ENCODE measurements at places on chromosomes 3 and 15.

- DNase-seq, result no peak
Observed at GRCh38 chr3:142837526-142837925, 51.4 kb downstream of the PCOLCE2 start.

GRCh38 chr15:32851572-32851971, 133.8 kb downstream of the GREM1 start:
- no peak for DNase-seq

DNA sequence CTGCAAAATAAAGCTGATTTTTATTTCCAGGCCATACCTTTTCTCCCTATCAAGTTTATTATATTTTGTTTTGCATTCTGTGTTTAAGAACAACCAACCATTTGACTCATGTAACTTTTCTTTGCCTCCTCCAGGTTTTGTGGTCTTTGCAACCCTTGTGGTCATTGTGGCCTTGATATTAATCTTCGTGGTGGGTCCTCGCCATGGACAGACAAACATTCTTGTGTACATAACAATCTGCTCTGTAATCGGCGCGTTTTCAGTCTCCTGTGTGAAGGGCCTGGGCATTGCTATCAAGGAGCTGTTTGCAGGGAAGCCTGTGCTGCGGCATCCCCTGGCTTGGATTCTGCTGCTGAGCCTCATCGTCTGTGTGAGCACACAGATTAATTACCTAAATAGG, 27.6 kb downstream of the NIPA2 start:
- no peak for DNase-seq

GRCh38 chr15:96345560-96346399, 15.3 kb downstream of the NR2F2 start:
- DNase-seq, result no peak

DNA sequence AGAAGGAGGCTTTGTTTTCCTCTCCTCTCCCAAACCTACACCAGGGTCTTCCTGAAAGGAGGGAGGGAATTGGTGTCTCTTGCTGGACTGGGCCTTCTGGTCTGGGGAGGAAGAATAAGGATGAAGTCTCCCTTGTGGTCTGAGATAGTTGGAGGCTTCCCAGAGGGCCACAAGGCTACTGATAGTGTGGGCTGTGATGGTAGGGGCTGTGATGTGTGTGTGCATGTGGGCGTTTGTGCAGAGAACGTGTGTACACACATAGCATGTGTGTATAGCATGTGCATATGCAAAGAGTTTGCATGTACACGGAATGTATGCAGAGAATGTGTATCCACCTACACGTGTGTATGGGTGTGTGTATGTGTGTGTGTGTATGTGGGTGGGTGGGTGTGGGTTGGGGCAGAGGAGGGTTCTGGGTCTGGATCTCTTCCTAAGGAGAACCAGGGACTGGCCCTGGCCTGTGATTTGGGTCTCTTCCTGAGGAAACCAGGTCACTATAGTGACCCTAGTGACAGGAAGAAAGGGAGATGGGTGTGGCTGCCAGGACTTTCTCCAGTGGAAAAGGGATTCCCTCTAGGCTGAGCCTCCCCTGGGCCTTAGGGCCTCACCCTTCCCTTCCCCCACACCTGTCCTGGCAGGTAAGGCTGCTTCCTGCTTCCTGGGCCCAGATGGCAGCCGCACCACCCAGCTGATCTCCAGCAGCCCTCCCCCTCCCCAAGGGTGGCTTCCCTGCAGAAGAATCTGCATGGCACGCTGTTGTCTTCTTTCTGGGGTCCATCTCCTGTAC, 1.7 kb downstream of the FLNB start:
- DNase-seq, result no peak

DNA sequence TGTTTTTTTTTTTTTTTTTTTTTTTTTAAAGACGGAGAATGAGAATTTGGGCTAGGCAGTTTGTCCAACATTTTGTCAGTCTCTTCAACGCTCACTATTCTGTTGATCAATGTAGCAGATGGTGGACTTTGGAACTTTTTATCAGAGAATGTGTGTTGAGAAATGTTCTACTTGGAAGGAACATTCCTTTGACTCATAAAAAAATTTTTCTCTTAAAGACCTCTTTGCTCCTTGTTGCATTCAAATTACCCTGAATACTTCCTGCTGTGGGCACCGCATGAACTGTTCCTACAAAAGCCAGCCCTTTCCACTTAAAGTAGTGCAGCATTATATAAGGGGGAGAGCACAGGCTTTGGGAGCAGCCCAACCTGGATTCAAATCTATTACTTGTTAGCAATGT, 182.9 kb downstream of the AKAP13 start:
- no peak for DNase-seq

DNA sequence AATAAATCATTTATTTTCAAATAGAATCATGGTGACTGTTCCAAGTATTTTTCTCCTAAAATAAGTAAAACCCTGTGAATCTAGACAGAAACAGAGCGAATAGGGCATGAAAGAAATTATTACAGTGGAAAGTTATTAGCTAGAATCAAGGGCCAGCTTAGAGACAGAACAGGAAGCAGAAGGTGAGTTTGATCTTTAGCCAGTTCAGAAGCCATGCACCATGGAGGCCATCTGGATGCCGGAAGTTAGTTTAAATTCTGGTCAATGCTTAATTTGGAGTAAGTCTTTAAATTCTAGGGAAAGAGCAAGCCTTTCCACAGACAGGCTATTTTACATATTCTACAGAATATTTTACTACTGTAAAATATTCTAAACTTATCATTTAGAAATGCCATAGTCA, 574.8 kb downstream of the CADM2 start:
- DNase-seq, result no peak

DNA sequence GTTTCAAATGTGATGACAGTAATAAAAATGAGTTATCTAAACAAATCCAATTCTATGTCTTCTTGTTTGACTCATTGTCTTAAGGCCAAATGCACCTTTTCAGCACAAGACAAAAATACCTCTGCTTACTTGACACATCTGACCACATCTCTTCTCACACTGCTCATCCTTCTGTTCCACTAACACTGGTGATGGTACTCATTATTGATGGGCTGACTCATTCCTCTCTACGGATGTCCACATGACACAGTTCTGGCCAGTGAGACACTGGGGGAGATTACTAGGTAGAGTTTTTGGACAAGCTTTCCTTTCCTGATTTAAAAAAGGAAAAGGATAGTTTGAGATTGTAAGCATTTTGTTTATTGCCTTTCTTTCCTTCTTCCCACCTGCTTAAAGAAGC, 410.6 kb upstream of the THRB start:
- no peak for DNase-seq

GRCh38 chr15:77584201-77584600, 48.5 kb downstream of the LINGO1 start:
- no peak for DNase-seq

DNA sequence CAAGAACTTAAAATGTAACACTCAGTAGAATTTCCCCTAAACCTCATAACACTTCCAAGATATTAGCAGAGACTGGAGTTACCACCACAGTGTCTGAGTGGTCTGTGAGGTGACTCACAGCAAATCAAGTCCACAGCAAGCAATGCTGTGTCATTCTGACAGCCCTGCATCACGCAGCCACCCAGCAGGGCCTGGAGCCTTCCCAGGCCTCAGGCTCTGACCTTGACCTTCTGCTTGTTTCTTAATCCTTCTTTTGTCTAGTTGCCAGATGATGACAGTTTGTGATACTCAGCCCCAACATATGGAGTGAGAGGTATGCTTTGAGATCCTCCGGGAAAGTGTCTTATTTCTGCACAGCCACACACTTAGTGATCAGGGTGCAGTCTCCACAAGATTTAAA, 82.5 kb downstream of the TOP2B start:
- no peak for DNase-seq

GRCh38 chr15:27134481-27134880, 163.5 kb downstream of the GABRG3 start:
- DNase-seq, result no peak

- no peak for DNase-seq
Observed at GRCh38 chr3:58207954-58208353, 2.8 kb downstream of the DNASE1L3 start.

GRCh38 chr3:70970952-70971351, 612.6 kb downstream of the FOXP1 start:
- DNase-seq, result no peak

- no peak for DNase-seq
Observed at GRCh38 chr15:63902671-63903035, 68.9 kb upstream of the HERC1 start.

DNA sequence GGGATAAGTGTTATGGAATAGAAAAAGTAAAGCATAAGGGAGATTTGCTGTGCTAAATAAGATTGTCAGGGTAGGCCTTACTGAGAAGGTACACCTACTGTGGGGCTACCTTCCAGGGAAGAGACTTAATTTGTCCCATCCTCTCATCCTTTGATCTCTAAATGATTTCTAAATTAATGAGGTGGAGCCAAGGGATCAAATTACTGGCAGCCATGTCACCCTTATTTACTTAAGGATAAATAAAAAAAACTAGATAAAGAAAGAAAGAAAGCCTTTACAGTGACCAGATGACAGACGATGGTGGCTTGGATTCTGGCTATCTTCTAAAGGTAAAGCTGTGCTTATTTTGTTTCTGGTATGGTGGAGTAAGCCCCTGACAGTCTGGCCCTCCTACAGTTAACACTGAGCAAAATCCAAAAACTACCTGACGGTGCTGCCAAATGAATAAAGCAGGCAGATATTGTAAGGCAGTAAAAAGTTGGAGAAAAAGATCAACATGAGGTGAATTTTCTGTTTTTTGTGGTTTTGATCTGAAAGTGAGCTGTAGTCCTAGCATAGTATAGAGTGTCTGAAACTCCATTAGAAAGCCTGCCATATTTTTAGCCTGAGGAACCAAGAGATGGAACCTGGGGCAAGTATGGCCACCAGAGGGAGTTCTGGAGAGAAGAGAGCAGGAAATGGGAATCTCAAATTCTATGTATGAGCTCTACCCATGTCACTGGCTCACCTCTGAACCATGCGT, 285.1 kb upstream of the MANF start:
- no peak for DNase-seq

DNA sequence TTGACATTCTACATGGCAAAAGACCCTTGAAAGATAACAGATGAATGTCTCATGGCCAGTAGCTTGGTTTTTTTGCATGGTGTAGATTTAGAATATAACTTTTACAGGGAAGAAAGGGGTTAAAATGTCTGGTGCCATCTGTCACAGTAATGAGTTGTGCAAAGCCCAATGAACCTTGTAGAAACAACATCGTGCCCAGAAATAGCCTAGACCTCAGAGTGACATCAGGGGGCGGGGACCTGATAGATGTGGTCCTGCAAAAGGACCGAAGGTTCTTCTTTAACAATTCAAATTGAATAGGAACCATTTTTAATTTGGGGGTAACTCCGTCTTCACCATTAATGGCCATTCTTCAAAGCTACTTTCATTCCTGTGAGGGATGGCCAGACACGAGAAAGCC, 254.1 kb upstream of the CTDSPL start:
- no peak for DNase-seq

- DNase-seq, result no peak
Observed at GRCh38 chr15:61390138-61390537, 161.0 kb upstream of the RORA start.

- DNase-seq, result no peak
Observed at GRCh38 chr3:136750897-136751315, 1.3 kb downstream of the STAG1 start.

DNA sequence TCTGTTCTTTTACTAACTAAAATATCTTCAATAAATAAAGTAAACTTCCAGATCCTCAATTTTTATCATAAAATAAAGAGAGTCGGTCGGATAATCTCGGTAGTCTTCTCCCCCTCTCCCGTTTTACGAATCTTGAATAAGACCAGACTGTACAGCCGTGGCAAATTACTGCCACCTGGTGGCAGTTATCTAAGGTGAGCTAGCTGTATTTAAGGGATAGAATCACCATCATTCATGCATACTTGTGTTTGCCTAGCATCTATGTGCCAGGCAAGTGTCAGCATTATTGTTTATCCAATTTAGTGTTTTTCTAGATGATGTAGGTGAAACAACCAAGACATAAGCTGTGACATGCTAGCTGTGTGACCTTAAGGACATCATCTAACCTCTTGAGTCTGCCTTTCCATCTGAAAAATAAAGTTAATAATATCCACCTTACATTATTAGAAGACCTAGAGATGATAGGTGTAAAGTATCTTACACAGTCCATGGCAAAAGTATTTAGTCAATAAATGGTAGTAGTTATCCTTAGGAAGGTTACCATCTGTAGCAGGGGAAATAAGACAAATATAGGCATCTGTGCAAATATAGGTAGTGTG, 21.3 kb downstream of the DUT start:
- peak; percentile 15 for DNase-seq

DNA sequence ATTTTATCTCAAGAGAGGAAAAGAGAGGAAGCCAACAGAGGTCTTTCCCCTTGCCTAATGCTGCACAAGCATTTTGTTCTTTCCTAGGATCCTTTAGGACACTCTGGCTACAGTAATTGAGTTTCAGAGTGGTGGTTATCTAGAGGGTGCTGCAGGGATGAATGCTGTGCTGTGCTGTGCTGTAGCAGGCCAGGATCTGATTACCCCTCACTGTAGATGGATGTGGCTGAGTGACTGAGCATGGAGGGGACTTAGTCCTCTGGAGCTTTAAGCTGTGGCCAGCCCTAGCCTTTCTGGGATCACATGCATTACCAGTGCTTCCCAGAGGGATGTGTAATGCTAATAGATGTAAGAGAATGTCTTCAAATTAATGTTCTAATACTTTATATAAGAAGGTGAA, 94.8 kb downstream of the SLC9A9 start:
- no peak for DNase-seq

DNA sequence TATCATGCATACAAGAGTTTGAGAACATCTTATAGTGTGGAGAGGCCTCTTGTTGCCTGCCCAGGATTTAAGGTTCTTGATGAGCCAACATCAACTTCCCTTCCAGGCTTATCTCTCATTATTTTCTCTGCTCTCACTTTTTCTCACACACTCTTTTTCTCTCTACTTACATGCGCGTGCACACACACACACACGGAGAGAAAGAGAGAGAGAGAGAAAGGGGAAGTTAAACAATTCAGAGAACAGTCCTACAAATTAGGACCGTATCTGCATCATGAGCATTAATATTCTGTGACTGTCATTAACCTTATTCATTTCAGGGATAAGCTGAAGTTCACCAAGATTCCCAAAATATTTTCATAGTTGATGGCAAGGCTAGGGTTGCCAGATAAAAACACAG, 269.0 kb downstream of the ZNF621 start:
- DNase-seq, result no peak

DNA sequence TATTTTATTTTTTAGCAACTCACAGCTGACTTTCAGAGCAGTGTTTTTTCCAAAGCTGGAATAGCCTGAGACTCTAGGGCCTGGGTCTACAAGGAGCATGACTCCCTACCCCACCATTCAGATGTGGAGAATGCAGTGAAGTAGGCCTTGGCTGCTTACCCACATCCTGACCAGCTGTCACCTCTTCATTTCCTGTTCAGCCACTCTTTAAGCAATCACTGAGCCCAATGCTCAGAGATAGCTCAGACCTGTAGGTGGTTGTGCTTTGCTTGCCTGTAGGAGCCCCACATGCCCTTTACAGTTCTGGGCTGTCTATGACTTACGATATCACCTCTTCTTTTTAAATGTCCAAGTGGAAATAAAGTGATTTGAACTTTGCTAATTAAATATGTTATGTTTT, 148.1 kb downstream of the NEK11 start:
- peak; percentile 5 for DNase-seq

GRCh38 chr3:168186293-168186983, 90.7 kb upstream of the GOLIM4 start:
- no peak for DNase-seq

GRCh38 chr3:25945836-25946235, 155.9 kb downstream of the OXSM start:
- no peak for DNase-seq

All from stimulated activated CD8-positive, alpha-beta memory T cell treated with anti-CD3 and anti-CD28 coated beads, Interleukin-4, amount 100 ng/mL, for 1 hour (primary cell).